A172 (cell line): ENCODE measurements at places on chromosomes 1 and 21.

GRCh38 chr1:180603850-180604226 lies 28.0 kb upstream of the XPR1 start:
- no peak for DNase-seq

DNA sequence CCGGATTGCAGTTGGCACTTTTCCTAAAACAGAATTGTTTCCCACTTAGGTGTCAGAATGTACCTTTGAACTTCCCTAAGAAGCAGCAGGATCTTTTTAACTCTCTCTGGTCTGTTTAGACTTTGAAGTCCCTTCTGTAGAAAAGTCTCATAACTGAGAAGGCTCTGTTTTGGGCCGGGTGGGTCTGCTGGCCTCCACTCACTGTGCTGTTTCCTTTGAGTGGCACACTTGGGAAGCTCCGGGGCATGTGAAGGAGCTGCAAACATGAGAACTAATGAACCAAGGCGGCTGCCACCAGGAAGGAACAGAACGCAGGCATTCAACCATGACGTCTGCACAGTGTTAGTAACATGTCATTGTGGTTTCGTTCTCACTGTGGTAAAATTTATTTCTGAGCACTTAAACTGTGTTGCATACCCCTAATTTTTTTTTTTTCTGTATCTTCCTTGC lies 19.5 kb upstream of the NCMAP start:
- no peak for DNase-seq

DNA sequence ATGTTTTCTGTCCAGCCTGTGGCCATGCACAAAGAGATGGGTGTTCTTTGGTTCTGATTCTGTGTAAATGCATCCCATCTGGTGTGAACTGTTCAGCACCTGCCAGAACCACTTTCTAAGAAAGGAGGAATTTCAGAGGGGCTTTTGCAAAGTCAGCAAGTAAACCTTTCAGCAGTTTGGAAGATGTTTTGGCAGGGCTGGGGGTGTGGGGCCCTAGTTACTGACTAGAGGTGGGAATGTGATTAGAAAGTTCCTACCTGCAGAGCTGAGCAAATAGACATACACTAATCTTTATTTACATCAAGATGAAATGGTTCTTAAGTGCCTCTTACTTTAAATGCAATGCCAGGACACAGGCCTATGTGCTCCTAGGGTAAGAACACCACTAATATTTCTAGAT lies 378.1 kb upstream of the USP24 start:
- DNase-seq = no peak

DNA sequence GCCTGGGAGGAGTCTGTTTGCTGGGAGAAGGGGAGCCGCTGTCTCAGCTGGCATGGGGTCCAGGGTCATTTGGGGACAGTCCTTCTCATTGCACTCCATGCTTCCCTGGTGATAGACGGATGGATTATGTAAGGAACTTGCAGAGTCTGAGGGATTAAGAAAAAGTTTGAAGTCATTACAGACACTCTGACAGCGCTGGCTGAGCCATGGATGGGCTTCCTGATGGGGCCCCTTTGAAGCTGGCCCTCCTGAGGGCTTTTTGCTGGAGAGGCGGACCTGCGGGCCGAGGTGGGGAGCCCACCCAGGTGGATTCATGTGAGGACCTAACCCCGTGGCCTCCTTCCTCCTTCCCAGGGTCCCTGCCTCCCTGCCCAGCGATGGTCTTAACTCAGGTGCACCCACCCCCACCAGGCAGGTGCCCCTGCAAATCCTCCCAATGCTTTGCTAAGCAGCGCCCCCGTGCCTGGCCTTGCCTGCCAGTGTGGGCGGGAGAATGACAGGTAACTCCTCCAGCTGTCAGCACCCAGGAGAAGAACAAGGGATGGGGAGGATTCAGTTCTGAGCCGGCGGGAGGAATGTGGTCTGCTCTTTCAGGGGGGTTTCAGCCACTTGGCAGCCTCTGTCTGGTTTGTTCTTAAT lies 24.2 kb upstream of the C1orf174 start:
- no peak for DNase-seq

DNA sequence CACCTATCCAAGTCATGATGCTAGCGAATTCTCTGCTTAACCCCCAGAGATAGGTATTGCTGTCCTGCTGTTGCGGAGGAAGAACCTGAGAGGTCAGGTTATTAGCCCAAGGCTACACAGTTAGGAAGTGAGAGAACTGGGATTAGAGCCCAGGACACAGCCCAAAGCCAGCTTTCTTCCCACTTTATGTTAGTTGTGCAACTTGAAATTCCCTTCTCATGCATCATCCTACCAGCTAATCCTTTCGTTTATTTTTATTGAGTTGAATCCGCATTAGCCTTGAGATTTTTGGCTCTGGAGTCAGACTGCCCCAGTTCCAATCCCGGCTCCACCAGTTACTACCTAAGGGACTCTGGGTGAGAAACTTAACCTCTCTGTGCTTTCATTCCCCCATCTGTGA lies 65.4 kb downstream of the PLEKHA6 start:
- DNase-seq = peak; percentile 90

- peak; percentile 2 for DNase-seq
Measured at GRCh38 chr1:63261736-63262458, 60.5 kb upstream of the FOXD3 start.

GRCh38 chr1:160200786-160201185 lies 4.4 kb upstream of the PEA15 start:
- no peak for DNase-seq

DNA sequence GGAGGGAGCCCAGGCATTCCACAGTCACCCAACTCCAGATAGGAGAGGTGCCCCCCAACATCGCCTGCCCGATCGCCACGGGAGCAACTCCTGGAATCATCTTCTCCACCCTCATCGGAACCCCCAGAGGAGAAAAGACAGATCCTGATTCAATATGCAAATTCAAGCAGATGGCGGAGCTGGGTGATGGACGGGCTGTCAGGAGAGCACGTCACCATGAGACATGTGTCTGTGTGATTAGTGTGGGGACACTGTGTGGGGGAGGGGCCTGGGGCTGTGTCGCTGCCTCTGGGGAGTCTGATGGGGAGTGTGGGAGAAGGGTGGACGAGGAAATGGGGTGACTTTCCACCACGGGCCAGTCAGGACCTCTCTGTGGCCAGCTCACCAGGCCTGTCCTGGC lies 90.2 kb upstream of the CSF3R start:
- DNase-seq = no peak

DNA sequence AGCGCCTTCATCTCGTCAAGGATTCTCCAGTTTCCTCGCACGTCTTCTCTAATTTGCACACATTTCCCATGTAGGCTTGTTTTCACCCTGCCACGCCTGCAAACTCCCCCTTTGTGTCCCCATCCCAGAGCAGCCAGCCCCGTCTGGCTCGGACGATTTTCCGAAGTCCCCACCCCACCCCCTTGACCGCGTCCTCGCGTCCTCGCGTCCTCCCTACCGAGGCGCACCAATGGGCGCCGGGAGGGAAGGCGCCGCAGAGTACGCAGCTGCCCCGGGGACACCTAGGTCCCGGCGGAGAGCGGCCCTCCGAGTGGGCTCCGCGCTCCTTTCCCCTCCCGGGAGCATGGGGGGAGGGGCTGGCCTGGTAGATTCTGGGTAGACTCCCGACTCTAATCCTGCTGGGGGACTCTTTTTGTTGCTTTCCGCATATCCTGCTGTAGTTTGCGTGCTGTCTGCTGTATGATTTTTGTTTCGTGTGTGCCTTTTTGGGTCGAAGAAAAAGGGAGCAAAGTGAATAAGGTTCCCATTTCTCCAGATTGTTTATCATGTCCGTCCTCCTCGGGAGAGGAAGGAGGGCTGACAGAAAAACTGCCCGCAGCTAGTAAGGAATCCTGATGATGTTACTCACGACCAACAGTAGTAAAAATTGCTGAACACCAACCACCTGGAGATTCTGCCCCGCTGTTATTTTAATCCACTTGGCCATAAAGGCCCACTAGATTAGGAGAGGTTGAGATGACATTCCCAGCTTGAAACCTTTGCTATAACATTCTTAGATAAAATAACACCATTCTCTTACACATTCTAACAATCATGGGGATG lies 1.5 kb downstream of the CACHD1 start:
- no peak for DNase-seq

DNA sequence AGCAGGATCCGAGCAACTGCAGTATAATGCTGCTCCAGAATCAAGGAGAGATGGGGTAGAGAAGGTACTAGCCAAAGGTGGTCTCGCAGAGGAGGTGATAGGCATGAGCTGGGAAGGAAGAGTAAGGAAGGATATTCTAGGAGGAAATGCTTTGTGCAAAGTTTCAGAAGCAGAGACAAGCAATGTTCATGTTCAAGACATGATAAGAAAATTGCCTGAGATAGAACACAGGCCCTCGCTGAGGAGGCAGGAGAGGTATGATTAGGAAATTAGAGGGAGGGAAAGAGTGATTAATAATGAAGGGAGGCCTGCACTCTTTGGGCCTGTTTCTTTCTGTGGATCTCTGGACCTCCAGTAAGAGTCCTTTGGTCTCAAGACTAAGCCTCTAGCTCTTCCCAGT lies 12.9 kb upstream of the ETV3 start:
- no peak for DNase-seq

DNA sequence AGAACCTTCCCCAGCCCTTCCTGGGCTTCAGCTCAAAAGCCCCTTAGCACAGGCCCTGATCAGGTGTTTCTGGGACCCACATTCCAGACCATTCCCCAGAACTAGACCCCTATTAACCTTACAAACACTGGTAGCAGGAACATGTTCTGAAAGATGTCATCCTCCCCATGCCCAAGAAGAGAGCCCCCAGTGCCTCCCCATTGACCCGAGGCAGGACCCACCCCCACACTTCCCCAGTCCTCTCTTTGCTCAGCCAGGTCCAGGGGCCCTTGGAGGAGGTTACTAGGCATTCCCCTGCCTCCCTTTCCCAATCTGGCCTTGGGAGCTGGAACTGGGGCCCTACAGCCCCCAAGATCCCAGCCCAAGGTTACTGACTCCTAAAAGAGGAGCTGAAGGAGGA lies 38.9 kb upstream of the HMGB4 start:
- no peak for DNase-seq

- no peak for DNase-seq
Measured at GRCh38 chr1:19123837-19124236, 86.2 kb downstream of the UBR4 start.

DNA sequence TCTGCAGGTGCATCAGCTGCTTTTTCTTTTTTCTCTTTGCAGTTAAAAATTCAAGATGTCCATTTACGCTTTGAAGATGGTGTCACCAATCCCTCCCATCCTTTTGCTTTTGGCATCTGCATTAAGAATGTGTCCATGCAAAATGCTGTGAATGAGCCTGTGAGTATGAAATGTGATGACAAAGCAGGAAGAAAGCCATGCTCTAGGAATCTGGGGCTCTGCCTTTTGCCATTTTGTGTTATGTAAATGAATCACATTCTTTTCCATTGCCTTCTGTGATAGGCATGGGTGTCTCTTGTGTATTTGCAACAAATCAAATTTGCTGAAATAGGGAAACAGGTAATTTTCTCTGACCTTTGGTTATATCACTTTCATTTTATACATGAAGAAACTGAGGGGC lies 19.4 kb downstream of the VPS13D start:
- DNase-seq = no peak

DNA sequence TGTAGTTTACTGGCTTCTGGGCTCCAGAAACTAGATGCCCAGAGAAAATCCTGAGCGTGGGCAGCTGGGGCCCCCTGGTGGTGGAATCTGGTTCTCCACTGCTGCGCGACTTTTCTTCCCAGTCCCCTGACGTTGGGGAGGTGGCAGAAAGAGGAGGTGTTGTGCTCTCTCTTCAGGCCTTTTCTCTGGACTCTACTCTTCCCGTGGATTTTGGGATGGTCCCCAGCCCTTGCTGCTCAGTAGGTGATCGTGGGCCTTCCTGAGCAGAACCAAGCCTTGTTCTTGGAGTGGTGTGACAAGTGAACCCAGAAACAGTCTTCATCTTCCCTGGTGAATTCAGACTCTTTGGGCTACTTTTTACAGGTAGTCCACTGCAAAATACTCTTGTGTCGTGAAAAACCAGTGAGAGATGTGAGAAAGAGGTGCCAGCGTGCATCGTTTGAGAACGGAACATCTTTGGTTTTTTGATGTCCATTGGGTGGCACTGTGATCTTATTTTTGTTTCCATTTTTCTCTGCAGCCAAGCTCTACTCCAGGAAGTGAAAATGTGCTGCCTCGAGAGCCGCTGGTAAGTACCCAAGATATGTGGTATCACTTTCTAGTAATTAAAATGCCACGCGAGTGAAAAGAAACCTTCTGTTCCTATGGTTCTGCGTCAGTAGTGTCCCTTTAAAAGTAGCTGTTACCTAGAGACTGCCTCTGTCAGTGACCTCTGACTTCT lies 20.2 kb downstream of the PEX14 start:
- peak; percentile 54 for DNase-seq

GRCh38 chr1:155043301-155043702 lies 7.8 kb upstream of the ADAM15 start:
- no peak for DNase-seq

DNA sequence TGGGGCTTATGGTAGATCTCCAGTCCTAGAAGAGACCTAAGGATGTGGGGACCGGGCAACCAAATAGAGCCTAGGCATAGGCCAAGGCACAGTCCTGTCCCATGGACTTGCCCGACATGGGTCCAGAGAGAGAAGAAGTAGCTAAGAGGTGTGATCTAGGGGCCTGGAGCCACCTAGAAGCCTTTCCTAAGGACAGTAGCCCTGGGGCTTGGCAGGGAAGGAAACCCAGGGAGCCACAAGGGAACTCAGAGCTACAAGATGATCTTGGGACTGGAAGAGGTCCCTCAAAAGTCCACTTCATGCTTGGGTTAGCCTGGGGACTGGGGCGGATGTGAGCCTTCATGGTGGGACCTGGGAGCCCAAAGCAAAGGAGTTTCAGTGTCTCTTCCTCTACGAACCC lies 18.8 kb downstream of the IRF2BP2 start:
- no peak for DNase-seq

- DNase-seq = peak; percentile 79
Measured at GRCh38 chr1:192639607-192640368, 3.8 kb downstream of the RGS13 start.

DNA sequence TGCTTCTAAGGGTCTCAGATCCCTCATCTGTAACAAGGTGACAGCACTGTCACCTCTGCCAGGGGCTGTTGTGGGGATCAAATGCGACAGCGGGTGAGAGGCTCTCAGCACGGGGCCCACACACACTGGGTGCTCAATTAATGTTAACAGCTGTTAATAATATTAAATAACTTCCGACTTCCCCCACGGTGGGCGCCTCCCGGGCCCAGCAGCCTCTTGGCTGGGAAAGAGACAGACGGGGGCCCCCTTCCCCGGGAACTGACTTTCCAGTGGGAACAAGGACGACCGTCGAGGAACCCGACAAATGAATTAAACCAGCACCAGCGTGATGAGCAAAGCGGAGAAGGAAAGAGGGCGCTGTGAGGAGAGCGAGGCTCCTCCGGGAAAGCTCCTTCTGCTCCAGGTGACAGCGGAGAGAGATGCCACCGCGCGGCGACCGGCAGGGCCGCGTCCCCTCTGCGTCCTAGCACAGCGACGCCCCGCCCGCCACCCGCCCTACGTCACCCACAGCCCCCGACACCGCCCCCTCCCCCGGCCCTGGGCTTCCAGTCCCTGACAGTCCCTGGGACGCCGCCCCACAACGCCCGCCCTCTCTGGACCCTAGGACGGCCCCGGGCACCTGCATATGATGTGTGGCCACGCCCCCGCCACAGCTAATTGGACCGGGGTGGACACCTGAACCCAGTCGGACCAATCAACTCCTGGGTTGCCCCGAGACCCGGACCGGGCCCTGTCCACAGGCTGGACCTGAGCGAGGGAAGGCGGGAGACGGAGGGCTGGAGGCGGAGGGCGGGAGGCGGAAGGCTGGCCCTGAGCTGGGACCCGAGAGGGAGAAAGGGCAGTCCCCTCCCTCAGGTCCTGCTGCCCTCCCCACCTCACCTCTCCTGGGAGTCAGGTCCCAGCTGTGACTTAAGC lies 38.2 kb downstream of the MATN1 start:
- no peak for DNase-seq
